ENCODE measurements at places on chromosomes 6 and 20.

- no peak for DNase-seq
Observed at GRCh38 chr6:38489951-38490350, 149.8 kb downstream of the BTBD9 start.

- DNase-seq = no peak
Observed at GRCh38 chr6:169344750-169345065, 91.1 kb upstream of the THBS2 start.

DNA sequence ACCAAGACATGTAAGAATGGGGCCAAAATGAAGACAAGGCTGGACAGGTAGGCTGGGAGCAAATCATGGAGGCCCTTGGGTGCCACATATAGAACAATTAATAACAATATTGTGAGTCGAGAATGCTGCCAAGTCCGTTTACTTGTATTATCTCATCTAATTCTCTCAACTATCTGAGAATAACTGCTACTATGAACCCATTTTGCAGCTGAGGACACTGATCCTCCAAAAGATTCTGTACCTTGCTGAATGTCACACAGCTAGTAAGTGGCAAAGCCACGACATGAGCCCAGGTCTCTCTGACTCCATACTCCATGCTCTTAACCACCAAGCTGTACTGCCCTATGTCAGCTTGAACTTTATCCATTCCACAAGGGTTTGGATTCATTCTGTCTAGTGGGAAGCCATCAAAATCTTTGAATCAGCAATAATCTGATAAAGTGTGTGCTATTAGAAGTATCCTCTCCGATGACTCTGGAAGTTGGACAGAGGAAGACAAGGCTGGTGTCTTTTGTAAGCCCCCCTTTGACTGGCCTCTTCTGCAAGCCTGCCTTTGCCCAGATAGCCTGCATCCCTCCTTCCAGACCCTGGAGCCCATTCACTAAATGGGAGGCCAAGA lies 43.5 kb upstream of the PDYN start:
- no peak for DNase-seq

- DNase-seq = peak; percentile 98
Observed at GRCh38 chr20:36017048-36017951, 48.9 kb downstream of the CNBD2 start.

DNA sequence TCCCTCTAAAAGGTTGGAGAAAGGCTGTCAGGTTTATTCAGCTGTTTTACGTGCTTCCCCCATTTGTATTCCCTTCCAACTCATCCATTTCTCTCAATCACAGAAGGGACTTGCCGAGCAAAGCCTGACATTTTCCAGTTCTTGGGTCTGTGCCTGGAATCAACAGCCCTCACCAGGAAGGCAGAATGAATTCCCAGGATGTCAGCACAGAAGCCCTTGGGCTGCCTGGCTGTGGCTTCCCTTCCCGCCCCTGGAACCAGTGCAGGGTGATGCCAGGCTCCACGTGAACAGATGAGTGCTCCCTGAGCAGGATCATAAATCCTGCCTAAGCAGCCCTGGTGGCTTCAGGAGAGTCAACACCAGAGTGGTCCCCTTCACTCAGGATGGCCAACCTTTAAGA lies 86.1 kb upstream of the CD83 start:
- DNase-seq = peak; percentile 58

DNA sequence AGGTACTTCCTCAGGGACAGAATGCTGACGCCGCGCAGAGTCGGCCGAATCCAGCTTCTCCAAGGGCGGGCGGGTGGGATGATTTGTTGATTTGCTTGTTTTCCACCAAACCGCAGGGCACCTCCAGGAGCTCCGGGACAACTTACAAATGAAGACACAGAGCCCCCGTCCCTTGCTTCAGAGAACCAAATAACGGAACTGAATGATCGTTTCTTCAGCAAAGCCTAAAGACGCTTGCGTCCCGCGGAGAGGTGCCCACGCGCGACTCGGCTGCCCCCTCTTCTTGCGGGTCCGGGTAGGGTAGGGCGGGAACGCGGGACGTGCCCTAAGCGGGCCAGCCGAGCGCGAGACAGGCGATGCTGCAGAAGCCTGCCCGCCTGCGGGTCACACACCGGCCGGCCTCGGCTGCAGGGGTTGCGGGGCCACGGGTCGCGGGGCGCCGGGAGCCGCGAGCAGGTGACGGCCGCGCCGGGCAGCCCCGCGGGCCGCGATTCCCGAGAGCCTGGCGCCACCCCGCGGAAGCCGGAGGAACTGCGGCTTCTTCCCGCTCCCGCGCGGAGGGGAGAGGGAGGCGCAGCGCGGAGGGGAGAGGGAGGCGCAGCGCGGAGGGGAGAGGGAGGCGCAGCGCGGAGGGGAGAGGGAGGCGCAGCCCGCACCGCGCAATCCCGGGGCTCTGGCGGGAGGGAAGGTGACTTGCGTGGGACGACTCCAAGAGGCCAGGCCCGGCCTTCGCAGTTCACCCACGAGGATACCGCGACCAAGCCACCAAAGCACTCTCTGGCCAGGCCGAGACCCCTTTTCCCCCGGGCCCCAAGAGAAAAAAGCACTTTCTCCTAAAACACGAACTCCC lies 7.7 kb upstream of the FOXF2 start:
- DNase-seq = no peak

- DNase-seq = no peak
Observed at GRCh38 chr6:49736017-49736508, 8.1 kb downstream of the CRISP3 start.

DNA sequence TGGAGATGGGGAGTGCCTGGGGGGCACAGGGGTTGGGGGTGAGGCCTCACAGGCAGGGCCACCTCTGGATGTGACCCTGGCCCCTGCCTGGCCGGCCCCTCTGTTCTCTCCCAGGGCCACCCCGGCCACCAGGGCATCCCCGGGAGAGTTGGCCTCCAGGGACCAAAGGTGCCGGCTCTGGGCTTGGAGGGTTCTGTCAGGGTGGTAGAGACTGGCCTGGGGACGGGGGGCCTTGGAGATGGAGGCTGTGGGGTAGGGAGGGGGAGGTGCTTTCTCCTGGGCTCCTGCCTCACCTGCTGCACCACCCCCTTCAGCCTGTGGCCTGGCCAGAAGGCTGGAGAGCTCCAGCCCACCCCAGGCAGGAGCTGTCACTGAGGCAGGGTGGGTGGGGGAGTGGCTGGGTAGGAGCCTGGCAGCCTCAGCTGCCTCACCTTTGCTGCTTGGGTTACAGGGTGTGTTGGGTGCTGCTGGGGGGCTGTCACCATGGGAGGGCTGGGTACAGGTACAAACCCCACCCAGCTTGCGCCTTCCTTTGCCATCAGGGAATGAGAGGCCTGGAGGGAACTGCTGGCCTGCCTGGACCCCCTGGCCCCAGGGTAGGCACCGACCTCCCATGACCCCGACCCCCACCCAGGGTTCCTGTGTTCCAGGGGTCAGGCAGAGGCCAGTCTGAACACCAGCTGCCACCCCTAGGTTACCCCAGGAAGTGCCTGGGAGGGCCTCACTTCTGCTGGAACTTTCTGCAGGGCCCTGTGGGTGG lies 32.7 kb downstream of the COL20A1 start:
- no peak for DNase-seq

DNA sequence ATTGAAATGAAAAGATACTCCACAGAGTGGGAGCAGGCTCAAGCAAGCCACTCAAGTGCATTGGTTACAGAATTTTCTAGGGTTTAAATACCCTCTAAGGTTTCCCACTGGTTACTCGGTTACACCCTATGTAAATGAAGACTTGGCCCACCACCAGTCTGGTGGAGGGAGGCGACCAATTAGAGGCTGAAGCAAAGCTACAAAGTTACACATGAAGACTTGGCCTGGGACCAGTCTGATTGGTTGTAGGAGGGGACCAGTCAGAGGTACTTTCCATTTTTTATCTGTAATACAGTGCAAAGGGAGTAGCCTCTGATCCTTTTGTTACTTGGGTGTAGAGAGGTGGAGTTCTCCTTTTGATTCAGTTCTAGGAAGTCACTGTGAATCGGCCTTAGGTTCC lies 7.6 kb downstream of the SRSF12 start:
- DNase-seq = no peak

- DNase-seq = no peak
Observed at GRCh38 chr6:53824714-53825113, 29.9 kb downstream of the LRRC1 start.

DNA sequence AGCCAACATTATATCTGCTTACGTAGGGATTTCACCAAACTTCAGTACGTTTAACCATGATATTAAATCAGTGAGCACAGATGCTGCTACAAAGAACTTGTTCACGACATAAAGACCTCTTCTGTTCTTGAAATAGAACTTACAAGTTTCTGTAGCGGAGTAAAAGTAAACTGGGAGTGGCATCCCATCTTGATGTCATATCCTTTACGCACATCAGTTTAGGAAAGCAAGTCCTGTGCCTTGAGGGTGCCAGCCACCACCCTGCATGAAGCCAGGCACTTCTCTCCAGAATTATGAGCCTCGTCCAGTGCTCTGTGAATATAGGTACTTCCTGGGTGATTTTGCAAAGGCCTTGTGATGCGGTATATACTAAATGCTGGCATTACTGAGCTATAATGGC lies 122.6 kb downstream of the BTBD3 start:
- DNase-seq = no peak

- no peak for DNase-seq
Observed at GRCh38 chr6:47235964-47236760, 73.5 kb downstream of the TNFRSF21 start.

GRCh38 chr6:156808287-156808686 lies 31.1 kb downstream of the ARID1B start:
- peak; percentile 46 for DNase-seq
